ENCODE measurements at places on chromosomes 11 and 22.

DNA sequence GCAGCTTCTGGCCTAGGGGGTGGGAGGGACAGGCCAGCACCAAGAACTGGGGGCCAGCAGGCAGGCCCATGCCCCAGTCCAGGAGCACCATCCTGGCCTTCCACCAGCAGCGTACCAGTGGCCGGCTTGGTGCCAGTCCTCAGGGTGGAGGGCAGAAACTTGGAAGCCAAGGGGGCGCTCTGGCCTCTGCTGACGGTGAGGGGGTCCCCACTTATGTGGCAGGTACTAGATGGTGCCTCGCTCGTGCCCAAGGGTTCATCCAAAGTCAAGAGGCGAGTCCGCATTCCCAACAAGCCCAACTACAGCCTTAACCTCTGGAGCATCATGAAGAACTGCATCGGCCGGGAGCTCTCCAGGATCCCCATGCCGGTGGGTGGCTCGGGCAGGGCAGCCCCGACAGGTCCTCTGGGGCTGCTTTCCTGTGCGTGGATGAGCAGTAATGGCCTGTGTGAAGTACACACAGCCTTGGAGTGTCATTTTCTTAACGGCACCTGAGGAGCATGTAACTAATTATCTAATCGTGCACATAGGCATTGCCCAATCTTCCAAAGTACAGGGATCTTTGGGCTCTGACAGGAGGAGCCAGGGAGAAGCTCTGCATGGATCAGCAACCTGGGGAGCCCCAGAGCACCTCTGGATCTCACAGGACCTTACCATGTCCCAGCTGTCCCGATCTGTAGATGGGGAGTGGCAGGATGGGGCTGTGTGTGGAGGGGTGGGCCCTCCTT is 79.1 kb downstream of the MORC2 start:
- DNase-seq = no peak

DNA sequence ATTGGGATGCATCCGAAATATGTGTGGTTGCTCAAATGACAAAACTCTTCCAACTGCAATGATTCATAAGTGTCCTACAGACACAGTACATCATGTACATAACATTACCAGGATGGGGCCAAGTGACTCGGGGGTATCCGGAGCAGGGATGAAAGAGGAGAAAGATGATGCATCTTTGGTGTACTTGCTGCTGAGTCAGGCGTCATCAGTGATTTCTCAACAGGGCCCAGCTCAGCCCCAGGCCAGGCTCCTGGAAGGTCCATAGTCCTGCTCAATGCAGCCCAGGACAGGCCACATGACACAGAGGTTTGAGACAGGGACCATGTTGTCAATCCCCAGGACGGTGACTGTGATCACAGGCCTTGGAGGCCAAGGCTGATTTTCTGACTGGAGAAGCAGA is 59.3 kb downstream of the GGTLC2 start:
- no peak for DNase-seq

DNA sequence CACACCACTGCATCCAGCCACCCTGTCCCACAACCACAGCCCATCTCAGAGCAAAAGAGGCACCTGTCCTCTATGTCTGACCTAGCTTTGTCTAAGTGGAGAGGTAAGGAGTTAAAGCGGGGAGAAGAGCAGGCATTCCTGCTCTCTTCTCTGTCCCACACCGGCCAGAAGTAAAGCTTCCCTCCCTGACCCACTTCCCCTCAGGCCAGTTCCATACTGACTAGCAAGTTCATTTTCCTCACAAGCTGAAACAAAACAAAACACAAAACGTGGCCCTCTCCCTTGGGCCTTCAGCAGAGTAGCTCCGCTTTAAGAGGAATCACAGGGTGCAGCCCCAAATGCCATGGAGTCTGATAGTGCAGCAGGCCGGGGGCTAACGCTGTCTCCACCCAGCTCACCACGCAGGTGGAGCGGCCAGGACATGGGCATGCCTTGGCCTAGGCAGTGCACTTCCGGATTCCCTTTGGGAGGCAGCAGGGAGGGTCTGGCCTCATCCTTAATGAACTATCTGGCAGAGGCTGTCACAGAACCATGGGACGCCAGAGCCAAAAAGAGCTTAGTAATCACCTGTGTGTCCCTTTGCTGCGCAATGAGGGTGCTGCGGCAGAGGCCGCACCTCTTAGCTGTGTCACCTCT is 34.0 kb downstream of the FLI1 start:
- no peak for DNase-seq

GRCh38 chr11:4673781-4674180 is 23.9 kb downstream of the OR51E2 start:
- DNase-seq = no peak

DNA sequence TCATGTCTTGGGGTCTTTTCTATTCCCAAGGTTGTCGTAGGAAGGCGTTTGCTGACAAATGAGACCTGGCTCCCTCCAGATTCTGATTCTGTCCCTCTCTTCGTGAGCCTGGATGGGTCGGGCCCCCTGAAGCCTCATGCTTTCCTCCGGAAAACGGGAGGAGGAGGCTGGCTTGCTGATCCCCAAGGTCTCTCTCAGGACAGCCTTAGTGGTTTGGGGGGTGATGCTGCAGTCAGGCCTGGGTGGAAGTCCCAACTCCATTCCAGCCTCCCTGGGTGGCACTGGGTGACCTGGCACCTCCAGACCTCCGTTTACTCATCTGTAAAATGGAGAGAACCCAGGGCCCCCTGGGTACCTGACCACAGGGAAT is 23.4 kb upstream of the SMIM38 start:
- DNase-seq = no peak

DNA sequence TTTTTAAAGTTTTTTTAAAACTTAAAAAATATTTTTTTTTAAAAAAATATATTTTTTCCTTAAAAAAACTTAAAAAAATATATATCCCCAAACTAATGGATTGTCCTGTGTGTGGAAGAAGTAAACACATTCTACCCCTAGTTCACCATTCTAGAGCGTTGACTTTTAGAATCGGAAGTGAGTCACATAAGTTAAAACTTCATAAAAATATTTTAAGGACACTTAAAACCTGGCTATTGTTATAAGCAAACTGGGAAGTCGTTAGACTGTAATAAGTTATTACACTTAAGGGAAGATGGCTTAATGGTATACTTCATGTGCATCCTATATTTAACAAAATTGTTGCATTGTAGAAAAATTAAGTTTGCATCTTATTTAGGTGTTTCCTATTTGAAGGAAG is 21.1 kb downstream of the FAM118B start:
- no peak for DNase-seq

DNA sequence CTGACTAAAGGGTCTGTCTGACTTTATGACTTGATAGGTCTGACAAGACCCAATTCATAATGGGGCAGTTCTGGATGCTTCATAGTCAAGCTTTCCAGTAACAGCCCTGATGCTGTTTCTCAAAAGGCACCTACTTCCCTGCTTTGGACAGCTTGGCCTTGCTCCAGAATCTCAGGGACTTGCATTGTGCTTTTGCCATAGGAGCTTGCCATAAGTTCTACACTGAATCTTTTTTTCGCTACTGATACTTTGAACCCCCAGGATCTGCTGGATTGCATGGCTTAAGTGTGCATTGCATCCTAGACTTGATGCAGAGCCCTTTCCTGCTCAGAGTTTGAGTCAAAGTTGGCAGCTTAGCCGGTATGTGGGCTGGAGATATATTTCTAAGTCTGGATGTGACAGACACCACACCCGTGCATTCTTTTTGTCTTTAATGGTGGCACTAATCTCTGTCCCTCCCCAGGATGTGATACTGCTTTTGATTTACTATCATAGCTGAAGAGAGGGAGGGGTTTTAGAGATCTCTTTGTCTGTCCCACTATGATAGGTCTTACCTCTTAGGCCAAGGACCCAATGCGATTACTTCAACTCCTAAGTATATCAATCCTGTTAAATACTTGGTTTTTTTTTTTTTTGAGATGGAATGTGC is 16.9 kb upstream of the SLC3A2 start:
- no peak for DNase-seq

All from hematopoietic multipotent progenitor cell treated with erythropoietin and hydrocortisone succinate and interleukin-3 and kit ligand, for 15 days (in vitro differentiated cells).